ENCODE measurements at places on chromosomes 7 and 10.

GRCh38 chr10:43125274-43125845, 12.9 kb upstream of the CSGALNACT2 start:
- no peak for DNase-seq

- DNase-seq = no peak
Observed at GRCh38 chr7:19062216-19062615, 55.2 kb downstream of the TWIST1 start.

DNA sequence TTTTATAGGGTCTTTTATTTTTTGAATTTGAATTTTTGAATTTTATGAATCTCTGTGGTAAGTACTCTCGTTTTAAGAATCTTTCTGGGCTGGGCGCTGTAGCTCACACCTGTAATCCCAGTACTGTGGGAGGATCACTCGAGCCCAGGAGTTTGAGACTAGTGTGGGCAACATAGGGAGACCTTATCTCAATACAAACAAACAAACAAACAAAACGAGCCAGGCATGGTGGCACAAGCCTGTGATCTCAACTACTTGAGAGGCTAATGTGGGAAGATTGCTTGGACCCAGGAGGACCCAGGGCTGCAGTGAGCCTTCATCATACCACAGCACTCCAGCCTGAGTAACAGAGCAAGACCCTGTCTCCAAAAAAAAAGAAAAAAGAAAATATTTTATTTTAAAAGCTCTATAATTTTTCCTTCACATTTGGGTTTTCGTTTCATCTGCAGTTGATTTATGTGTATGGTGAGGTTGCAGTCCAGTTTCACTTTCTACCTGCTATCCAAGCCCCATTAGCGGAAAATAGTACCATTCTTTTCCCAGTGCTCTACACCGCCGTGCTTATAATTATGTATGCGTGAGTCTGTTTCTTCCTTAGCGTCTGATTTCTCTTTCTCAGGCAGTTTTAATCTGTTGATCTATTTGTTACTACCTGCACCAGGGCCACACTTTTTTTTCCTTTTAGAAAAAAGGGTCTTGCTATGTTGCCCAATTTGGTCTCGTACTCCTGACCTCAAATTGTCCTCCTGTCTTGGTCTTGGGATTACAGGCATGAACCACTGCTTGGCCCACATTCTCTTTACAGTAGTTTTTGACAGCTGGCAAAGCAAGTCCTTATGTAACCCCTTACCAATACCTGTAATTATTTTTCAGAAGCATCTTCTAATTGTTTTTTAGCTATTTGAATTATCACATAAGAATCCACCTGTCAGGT, 21.7 kb downstream of the TRIM24 start:
- no peak for DNase-seq

DNA sequence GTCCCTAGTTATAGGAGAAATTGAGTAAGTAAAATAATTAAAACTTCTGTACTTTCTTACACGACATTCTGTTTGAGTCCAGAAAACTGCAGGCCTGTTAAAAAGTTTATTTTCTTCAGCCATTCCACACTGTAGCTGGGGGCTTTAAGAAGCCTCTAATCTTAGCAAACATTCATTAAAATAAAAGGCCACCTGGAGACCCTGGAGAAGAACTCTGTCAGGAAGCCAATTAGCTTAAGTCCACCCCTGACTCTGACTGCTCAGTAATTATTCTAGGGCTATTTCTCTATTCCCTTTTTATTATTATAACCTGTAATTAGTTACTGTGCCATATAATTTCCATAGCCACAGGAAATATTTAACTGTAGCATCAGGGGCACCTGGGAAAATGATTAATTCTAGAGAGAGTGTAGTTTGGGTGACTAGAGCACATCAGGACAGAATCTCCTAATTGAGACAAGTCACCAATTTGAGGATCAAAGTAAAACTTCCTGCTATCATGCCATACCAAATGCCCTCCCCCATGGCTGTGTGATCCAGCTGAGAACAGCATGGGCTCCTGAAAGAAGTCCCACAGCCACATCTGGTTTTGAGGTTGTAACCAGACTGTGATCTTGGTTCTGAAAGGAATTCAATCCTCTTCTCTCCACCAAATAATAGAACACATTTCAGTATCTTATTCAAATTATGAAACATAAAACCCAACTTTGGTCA, 1302.3 kb downstream of the XPNPEP1 start:
- no peak for DNase-seq

DNA sequence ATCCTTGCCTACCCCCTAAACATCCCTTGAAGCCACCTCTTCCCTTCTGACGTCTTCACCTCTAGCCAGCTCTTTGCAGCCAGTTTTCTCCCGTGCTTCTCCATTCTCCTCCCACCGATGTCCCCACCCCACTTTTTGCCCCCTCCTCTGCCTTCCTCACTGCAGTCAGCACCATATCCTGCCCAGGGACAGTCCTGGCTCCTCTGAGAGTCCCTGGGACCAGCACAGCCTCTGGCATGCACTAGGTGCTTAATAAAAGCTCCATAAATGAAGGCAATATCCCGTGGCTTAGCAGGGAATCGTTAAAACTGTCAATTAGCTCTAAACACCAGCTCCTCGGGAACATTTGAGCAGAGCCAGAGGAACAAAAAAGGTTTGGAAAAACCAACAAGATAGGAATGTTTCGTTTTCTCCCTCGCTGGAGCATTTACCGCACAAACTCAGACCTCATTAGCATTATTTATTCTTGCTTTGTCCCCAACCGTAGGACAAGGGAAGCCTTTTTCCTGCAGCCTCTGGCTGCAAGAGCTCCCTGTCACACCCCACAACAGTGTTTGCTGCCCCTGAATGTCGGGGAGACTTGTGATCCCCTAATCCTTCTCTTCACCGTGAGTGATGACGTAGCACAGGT, 16.1 kb downstream of the MYL10 start:
- DNase-seq = no peak

- no peak for DNase-seq
Observed at GRCh38 chr7:95317546-95317945, 6.8 kb downstream of the PON1 start.

DNA sequence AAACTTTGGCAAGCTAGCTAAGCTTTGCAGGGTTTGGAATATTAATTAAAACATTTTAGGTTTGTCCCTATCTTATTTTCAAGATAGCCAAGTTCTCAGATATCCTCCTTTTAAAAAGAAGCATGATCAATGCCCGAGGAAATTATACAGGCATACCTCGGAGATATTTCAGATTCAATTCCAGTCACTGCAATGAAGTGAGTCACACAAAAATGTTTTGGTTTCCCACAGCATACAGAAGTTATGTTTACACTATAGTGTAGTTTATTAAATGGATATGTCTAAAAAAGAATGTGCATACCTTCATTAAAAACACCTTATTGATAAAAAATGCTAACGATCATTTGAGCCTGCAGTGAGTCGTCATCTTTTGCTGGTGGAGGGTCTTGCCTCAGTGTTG, 382.9 kb upstream of the NPVF start:
- DNase-seq = no peak

GRCh38 chr7:139825666-139826290, 3.3 kb upstream of the TBXAS1 start:
- no peak for DNase-seq

DNA sequence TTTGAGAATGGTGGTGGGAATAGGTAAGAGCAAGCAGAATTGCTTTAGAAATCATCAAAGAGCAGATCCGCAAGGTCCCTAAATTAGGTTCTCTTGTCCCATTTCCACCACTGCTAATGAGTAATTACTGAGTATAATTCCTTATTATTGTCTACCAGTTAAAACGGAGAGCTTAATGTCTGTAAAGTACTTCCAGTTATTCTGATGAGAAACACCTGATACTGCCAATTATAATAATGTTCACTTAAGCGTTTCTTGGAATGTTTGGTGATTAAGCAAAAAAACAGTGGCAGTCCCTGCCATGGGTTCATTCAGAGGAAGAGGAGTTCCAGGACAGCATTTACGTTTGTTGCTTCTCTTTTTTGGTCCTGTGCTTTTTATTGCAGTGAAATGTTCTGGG, 358.5 kb upstream of the GALNT17 start:
- no peak for DNase-seq

DNA sequence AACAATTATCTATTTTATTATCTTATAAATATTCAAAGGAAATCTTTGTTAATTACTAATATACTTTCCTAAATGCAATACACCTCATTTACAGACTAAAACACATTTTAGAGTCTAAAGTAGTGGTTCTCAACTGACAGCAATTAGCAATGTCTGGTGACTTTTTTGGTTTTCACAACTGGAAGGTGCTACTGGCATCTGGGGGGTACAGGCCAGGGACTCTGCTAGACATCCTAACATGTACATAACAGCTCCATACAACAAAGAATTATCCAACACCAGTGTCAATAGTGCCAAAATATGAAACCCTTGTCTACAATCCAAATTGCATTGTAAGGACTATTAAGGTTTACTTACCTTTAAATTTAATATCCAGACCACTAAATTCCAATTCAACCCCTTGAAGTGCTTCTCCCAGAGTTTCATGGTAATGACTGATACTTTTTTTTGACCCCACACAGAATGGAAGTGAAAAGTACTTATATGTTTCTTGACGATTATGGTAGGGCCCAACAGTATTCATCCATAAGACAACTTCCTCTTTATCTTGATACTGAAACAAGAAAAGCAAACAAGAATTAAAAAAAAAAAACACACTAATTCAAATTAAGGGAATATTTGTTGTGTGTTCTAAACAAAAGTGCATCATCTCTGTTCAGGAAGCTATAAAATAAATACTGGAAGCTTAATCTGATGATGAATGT, 10.4 kb downstream of the TM9SF3 start:
- no peak for DNase-seq

GRCh38 chr10:69217119-69217754, 2.9 kb upstream of the HKDC1 start:
- no peak for DNase-seq

DNA sequence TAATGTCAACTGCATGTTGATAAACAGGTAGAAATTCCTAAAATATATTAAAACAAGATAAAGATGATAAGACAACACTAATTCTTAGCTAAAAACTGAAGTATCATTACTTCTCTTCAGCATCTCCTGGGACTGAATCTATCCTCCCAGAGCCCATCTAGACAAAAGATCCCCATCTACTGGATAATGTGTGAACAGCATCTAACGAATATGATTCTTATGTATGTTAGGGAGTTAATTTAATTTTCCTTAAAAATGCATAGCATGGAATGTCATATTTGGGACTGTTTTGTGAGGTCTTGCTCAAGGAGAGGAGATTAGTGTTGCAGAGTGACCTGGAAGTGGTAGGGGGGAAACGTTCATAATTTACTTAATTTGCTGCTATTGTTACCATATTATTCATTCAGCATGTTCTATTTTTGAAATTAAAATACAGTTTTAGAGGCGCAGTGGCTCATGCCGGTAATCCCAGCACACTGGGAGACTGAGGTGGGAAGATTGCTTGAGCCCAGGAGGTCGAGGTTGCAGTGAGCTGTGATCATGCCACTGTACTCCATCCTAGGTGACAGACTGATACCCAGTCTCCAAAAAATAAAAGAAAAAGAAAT, 305.1 kb upstream of the CSTF2T start:
- DNase-seq = no peak

DNA sequence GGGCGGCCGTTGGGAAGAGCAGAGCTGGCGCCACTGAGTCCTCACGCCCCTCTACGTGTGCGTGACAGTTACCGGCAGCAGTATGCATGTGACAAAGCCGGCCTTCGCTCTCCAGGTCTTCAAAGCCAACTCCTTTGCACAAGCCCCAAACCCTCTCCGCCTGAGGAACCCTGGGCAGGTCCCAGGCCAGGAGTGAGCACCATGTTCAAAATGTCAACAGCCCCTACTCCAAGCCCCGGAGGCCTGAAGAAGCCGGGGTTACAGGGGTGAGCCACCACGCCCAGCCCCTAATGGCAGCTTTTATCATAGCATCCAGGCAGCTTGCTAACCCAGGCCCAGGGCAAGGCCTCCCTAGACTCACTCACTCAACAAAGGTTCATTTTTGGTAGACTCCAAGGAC, 70.8 kb downstream of the OAT start:
- DNase-seq = no peak

DNA sequence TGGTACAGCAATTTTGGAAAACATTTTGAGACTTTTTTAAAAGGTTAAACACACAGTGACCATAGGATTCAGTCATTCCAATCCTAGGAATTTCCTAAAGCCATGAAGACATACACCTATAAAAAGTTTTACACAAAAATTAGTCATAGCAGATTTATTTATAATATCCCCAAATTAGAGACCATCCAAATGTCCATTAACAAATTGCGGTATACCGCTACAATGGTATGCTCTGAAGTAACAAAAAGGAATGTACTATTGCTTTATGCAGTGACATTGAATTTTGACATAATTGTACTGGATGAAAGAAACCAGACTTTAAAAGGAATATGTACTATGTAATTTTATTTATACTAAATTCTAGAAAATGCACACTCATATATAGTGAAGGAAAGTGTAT, 362.8 kb downstream of the HGF start:
- DNase-seq = no peak

DNA sequence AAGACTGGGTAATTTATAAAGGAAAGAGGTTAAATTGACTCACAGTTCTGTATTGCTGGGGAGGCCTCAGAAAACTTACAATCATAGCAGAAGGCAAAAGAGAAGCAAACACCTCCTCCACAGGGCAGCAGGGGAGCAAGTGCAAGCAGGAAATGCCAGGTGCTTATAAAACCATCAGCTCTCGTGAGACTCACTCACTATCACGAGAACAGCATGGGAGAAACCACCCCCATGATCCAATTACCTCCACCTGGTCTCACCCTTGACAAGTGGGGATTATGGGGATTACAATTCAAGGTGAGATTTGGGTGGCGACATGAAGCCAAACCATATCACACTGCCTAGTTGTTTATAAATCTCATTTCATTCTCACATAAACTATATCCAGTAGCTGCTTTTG, 28.0 kb upstream of the CPN1 start:
- DNase-seq = no peak

GRCh38 chr7:157097569-157097968, 41.2 kb upstream of the UBE3C start:
- no peak for DNase-seq

DNA sequence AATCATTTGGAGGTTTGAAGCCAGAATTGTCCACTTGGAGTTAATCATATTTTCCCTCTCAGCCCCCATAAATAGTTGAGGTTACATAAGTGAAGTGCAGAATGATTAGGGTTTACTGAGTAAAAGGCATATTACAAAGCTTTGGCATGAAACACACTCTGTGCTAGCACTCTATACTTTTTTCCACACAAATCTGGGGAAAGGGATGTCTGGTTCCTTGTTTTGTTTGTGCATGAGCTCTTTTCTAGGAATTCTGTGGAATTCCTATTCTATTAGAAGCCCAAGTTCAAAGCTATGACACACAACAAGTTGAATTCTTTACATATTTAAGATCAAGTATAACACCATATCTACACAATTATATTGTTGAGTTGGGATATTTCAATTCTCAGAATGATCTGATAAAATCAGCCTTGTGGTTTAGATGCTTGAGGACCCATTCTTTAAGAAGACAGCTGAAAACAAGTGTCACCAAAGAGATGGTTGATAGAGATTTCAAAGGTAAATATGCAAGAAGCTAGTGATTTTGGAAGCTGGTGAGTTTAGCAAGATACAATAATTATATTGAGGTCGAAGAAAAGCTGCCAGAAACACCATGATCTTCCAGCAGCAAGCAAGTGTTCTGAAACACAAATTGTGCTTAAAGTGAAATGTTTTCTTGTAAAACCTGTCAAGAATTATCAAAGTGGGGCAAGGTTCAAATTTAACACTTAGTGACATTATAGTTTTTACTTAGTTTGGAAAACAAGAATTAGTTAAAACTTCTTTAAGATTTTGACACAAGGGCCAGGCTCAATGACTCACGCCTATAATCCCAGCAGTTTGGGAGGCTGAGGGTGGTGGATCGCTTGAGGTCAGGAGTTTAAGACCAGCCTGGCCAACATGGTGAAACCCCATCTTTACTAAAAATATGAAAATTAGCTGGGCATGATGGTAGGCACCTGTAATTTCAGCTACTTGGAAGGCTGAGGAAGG, 122.6 kb downstream of the INHBA start:
- DNase-seq = no peak

All from AML-193 (cell line).